ENCODE measurements at places on chromosomes 1 and 21. TPM values are rescaled to one million over a fixed set of nuclear protein-coding genes. Genes with fewer than 3 reads are reported as not detected.

Gene ELK4
- 7.6 TPM for total RNA-seq

Gene CHODL
- 0.28 TPM for total RNA-seq

Gene ZNF683
- not detected for total RNA-seq

Gene SLAMF9
- 32.0 TPM for total RNA-seq

Gene S100A8
- total RNA-seq: 1,254 TPM

Gene ARHGEF16
- 24.5 TPM for total RNA-seq
